Lung (tissue), 17 donors: ENCODE measurements at places on chromosomes 2 and 18. TPM values are rescaled to one million over a fixed set of nuclear protein-coding genes. Genes with fewer than 3 reads are reported as not detected.

DNA sequence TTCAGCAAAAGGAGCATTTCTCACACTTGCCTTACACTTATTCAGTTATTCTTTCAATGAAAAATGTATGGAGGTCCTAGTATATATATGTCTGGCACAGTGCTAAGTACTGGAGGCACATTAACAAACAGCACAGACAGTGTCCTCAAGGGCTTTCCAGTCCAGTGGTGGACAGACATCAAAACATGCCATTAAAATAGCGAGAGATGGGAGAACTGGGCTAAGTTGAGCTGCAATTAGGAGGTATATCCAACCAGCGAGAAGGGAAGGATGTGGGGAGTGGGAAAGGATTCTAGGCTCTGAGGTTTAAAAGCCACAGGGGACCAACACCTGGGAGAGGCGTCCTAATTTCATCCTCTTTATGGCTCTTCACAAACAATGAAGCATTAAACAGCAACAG lies 127.5 kb upstream of the TTC39C start:
- no peaks in the 10 kb centered on the region for H3K27me3 ChIP-seq
- no peaks in the 10 kb centered on the region for H3K36me3 ChIP-seq
- no peak overlapping the region for H3K27ac ChIP-seq
- DNase-seq: no peak
- no peak overlapping the region for H3K4me3 ChIP-seq

DNA sequence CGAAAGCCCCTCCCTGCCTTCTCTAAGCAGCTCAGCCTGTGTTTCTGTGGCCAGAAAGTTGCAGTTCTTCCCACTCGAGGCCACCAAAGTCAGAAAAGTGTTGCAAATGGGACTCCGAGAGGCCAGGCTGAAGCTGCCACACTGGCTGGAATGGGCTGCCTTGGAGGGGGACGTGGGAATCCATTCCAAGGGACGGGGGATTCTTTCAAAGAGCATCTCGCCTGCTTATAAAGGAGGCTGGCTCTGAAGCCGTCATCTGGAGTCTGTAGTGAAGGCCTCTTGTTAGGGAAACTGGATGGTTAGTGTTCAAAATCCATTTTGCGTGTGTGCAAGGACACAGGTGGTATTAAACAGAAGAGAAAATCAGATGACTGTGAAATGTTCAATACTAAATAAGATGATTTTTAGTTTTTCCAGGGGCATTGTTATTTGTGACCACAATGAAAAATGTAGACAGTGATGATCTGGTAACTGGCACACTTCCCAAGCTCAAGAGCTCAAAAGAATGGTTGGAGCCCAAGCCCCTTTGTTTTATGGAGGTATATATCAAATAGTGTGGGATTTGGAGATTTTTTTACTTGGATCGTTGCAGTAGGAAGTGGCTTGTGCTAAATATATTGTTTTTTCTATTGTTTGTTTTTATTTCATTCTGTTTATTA lies 782 bp downstream of the FAM228B start:
- DNase-seq: no peak
- H3K36me3 ChIP-seq: peaks cover 4% of the 10 kb centered on the region
- peak overlapping the region; percentile 95 for H3K27ac ChIP-seq
- peak overlapping the region; percentile 81 for H3K4me3 ChIP-seq

The FN1 gene
- total RNA-seq: 1,129 TPM

- peaks cover 18% of the 10 kb centered on the region for H3K27me3 ChIP-seq
- peak; percentile 91 for DNase-seq
- H3K4me1 ChIP-seq: no peaks in the 10 kb centered on the region
- H3K27ac ChIP-seq: no peak overlapping the region
Measured at GRCh38 chr18:50297621-50298442, 10.3 kb upstream of the CXXC1 start.

DNA sequence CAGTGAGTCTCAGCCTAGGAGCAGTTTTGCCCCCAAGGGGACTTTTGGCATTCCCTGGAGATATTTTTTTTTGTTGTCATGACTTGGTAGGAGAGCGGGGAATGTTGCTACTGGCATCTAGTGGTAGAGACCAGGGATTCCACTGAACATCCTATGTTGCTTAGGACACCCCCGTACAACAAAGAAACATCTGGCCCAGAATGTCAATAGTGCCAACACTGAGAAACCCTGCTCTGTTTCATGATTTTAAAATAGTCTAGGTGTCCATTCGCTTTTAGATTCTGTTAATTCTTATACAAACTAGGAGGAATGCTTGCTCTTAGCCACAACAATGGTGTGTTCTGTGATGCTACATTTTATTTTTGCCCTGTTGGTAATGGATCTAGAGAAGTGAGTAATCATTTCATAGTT lies 225.8 kb upstream of the SIX3 start:
- H3K36me3 ChIP-seq: no peaks in the 10 kb centered on the region
- H3K27me3 ChIP-seq: no peaks in the 10 kb centered on the region
- no peak overlapping the region for H3K27ac ChIP-seq
- H3K4me1 ChIP-seq: no peaks in the 10 kb centered on the region
- peak; percentile 24 for DNase-seq
- no peak overlapping the region for H3K4me3 ChIP-seq

GRCh38 chr18:60892441-60892840 lies 440.8 kb upstream of the CDH20 start:
- no peaks in the 10 kb centered on the region for H3K27me3 ChIP-seq
- no peak overlapping the region for H3K27ac ChIP-seq
- no peaks in the 10 kb centered on the region for H3K4me1 ChIP-seq
- DNase-seq: no peak
- no peaks in the 10 kb centered on the region for H3K36me3 ChIP-seq

The DIPK1C gene
- total RNA-seq: not detected

DNA sequence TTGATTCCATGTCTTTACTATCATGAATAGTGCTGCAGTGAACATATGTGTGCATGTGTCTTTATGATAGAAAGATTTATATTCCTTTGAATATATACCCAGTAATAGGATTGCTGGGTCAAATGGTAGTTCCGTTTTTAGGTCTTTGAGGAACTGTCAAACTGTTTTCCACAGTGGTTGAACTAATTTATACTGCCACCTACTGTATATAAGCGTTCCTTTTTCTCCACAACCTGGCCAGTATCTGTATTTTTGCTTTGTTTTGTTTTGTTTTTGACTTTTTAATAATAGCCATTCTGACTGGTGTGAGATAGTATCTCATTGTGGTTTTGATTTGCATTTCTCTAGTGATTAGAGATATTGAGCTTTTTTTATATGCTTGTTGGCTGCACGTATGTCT lies 641.6 kb downstream of the SUCLG1 start:
- H3K36me3 ChIP-seq: no peaks in the 10 kb centered on the region
- no peaks in the 10 kb centered on the region for H3K4me1 ChIP-seq
- no peaks in the 10 kb centered on the region for H3K27me3 ChIP-seq
- H3K27ac ChIP-seq: no peak overlapping the region
- H3K4me3 ChIP-seq: no peak overlapping the region
- peak; percentile 6 for DNase-seq

GRCh38 chr18:70732188-70732587 lies 443.3 kb downstream of the SOCS6 start:
- H3K27me3 ChIP-seq: no peaks in the 10 kb centered on the region
- H3K27ac ChIP-seq: no peak overlapping the region
- H3K4me1 ChIP-seq: no peaks in the 10 kb centered on the region
- no peak overlapping the region for H3K4me3 ChIP-seq
- no peaks in the 10 kb centered on the region for H3K36me3 ChIP-seq
- DNase-seq: no peak

DNA sequence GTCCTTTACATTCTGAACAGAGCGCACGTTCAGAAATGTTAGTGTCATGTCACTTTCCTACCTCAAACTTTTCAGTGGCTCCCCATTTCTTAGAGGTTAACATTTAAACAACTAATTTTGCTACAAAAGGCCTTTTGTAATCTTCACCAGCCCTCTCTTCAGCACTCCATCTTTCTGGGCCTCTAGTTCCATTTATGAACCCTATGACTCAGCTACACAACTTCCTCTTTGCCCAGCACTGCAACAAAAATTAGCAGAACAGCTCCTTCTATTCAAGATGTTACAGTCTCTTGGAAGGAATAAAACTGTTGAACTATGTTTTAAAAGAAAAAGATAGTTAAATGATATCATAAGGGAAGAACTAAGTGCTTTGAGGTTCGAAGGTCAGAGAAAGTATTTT lies 139.9 kb downstream of the VWC2L start:
- H3K4me1 ChIP-seq: no peaks in the 10 kb centered on the region
- H3K27ac ChIP-seq: no peak overlapping the region
- no peaks in the 10 kb centered on the region for H3K27me3 ChIP-seq
- H3K4me3 ChIP-seq: no peak overlapping the region
- H3K36me3 ChIP-seq: no peaks in the 10 kb centered on the region
- no peak for DNase-seq

DNA sequence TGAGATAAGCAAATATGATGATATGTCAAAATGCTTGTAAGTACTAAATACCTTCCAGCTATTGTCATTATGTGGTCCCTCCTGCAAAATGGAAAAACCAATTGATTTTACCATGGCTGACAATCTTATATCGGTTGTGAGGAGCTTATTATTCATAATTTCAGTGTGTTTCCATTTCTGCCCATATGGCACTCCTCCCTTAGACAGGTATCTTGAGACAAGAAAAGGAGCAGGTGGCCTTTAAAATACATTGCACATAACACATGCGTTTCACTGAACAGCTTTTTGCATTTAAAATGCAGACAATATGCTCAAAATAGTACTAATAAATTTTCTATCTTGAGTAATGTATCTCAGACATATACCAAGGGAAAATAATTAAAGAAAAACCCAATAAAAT lies 60.2 kb upstream of the SH3RF3 start:
- no peak overlapping the region for H3K4me3 ChIP-seq
- no peaks in the 10 kb centered on the region for H3K27me3 ChIP-seq
- peaks cover 7% of the 10 kb centered on the region for H3K4me1 ChIP-seq
- H3K27ac ChIP-seq: no peak overlapping the region
- H3K36me3 ChIP-seq: no peaks in the 10 kb centered on the region

GRCh38 chr2:170891893-170892292 lies 37.2 kb upstream of the GORASP2 start:
- H3K4me1 ChIP-seq: no peaks in the 10 kb centered on the region
- no peak for DNase-seq
- H3K4me3 ChIP-seq: no peak overlapping the region
- H3K27me3 ChIP-seq: no peaks in the 10 kb centered on the region
- H3K27ac ChIP-seq: no peak overlapping the region
